Esophagus squamous epithelium (tissue), 5 donors: ENCODE measurements at places on chromosomes 3 and 15.

GRCh38 chr3:44762690-44763089 lies 1.1 kb downstream of the KIF15 start:
- no peak for DNase-seq

GRCh38 chr3:89098173-89098572 lies 9.2 kb upstream of the EPHA3 start:
- DNase-seq: no peak

- DNase-seq: no peak
Measured at GRCh38 chr3:160665231-160665630, 11.7 kb upstream of the ARL14 start.

DNA sequence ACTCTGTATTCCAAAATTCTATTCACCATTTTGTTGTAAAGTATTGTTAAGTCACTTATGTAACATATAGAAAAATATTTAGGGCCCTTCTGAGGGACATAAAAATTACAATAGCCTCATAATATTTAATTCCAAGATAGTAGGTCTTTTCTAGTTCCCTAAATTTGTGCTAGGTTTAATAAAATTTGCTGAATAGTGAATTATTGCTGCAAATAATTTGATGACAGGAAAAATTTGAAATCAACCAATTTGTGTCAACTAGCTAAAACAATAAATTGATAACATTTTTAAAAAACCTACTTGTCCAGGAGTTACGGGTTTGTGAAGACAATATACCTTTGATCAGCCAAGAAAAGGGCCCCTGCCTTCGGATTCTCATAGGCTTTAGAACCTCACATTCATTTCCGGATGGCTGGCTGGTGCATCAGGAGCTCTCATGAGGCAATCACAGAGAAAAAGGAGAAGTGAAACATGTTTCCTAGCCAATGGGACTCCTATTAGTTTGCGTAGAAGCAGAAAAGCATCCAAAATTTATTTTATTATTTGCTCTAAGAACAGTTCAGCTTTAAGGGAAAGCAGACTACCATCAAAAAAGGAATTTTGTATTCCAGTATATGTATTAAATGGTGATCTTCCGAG lies 177.2 kb downstream of the LRRC3B start:
- no peak for DNase-seq

- no peak for DNase-seq
Measured at GRCh38 chr3:101084404-101084803, 91.2 kb upstream of the ABI3BP start.

- no peak for DNase-seq
Measured at GRCh38 chr3:122627301-122627700, 49.9 kb downstream of the PARP15 start.

DNA sequence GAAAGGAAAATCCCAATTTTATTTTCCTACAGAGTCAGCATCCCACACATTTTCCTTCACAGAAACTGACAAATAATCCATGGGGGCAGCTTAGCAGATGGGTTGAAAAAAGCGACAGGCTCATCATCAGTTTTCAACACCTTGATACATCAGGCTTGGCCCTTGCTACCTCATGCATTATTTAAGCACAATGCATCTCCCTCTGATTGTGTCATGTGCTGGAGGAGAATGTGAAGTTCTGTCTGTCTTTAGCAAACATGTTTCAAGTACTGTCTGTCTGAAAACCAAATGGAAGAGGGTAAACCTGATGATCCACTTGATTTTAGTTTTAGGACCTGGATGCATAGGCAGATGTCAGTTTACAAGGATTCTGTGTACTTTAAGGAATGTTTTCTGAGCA lies 128.6 kb upstream of the ADAMTS9 start:
- DNase-seq: no peak

DNA sequence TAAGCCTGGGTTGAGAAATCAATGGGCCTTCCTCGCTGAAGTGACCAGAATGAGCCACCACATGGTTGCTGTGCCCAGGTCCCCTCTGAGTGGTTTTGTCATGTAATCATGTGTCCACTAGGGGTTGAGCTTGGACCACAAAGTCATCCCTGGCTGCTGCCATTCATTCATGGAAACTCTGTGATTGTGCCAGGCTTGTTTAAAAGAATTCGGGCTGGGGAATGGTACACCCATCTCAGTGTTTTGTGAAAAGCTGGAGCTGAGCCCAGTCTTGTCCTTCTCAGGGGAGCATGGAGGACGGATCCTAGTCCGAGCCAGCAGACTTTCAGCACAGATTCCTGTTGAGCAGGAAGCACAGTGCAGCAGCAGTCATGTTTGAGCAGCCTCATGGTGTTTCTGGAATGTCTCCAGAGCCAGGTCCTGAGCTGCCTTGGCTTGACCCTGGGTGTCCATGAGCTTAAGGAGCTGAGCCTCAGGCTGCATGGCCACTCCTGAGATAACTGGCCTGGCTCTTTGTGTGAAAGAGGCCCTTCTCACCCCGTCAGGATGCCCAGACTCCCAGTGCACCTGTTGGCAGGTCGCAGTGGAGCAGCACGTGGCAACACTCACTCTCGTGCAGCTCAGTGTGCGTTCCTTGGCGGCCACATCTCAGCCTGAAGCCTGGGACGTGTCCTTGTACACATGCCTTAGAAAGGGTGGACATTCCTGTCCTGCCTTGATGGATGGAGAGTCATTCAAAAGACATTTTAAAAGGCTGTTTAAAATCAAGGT lies 260.3 kb upstream of the TPM1 start:
- DNase-seq: no peak

DNA sequence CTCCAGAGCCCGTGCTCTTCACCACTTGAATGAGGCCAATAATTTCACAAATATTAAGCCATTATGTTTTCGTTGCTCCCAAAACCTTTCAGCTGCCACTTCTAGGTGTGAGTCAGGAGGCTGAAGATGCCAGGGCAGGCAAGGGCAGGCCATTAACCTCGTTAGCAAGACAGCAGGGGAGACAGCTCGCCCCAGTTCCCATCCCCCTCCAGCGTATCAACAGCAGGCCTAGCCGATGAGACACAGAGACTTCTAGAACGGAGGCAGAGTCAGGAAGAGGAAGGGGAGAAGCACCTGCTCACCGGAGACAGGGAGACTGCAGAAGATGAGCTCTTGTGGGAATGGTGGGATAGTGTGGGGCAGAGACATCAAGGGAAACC lies 28.0 kb upstream of the PLA2G4E start:
- no peak for DNase-seq

DNA sequence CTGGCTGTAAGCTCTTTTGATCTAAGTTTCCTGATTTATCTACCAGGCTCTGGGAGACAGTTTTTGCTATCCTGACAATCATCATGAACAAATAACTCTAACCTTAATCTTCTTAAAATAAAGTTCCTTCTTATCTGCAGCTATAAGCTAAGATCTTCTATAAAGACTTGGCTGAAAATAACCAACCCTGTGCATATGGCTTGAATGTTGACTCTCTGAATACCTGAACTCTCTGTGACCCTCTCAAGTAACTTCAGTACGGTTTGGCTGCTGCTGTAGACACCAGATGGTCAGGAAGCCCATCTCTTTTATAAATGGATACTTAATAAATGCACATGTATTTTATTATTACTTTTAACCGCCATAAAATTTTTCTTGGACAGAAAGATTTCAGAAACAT lies 412.4 kb upstream of the CBLB start:
- no peak for DNase-seq

GRCh38 chr3:17830788-17831187 lies 88.4 kb upstream of the TBC1D5 start:
- DNase-seq: no peak

GRCh38 chr3:188306435-188307005 lies 152.6 kb downstream of the LPP start:
- DNase-seq: no peak

- DNase-seq: no peak
Measured at GRCh38 chr3:182886497-182886896, 93.2 kb downstream of the ATP11B start.

DNA sequence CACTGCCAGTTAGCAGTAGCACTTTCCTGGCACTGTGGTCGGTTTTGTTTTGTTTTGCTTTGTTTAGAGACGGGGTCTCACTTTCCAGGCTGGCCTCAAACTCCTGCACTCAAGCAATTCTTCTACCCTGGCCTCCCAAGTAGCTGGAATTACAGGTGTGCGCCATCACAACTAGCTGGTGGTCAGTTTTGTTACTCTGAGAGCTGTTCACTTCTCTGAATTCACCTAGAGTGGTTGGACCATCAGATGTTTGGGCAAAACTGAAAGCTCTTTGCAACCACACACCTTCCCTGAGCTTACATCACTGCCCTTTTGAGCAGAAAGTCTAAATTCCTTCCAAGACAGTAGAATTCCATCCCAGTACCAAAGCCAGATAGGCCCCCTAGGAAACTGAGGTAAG lies 22.6 kb downstream of the CLDN18 start:
- no peak for DNase-seq
